ENCODE measurements at places on chromosomes 11 and 22.

- DNase-seq: no peak
Observed at GRCh38 chr11:93741882-93742226, 382 bp downstream of the C11orf54 start.

DNA sequence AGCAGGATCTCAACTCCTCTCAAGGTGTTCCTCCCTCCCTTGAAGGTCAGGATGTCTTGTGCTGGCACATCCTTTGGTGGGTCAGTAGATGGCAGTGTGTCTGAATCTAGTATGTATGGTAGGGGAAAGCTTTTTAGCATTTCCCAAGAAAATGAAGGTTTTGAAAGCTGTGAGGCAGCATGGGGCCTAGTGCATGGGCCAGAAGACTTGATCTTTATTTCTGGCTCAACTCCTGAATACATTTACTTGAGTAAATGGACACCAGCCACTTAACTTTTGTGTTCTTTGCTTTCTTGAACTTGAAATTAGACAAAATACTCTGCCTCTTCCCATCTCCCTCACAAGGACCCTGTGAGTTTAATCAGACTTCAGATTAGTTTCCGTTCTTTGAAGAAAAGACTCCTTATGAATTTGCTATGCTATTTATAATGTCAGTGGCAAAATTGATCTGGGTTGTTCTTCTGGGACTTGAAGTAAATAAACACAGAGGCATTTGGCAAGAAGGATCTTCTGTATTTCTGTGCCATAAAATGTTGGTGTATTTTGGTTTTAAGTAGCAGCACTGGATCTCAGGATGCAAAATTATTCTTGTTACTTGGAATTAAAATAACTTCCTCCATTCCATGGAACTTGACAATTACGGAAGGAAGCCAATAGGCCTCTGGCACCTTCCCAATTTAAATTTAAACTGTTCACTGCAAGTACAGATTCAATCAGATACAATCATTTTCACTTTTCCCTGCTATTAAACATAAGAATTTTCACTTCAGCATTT lies 288.8 kb downstream of the CASP12 start:
- peak; percentile 56 for DNase-seq

DNA sequence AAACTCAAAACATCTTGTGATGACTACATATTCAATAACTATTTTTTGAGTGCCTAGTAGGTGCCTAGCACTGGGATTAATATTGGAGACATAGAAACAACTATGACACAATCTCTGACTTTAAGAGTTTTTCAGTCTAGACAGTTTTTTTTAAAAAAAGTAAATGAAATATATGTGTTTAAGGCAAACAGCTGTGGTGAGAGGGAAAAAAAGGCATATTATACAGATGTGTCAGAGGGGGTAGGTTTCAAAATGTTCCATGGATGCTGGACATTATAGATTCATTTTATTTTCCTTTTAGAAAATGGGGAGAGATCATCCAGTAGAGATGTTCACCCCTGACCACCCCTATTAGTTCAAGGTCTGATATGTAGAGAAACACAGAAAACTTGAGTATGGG lies 90.8 kb downstream of the LUZP2 start:
- peak; percentile 41 for DNase-seq

DNA sequence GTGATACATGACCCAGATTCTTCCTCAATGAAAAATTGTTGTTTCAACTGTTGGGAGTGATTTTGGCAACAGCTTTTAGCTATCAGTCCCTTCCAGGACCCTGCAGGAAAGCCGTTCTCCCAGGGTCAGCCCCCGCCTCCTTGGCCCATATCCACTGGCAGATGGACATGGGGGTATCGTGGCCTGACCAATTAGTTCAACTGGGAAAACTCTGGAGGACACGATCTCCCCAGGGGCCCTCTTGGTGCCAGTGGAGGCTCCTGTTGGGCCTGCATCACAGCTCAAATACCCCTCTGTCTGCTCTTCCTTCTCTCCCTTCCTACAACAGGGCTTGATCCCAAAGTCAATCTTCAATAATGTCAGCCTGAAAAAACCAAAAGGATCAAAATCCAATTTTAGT lies 272.5 kb upstream of the B3GAT1 start:
- DNase-seq: no peak

GRCh38 chr22:26457661-26458272 lies 25.8 kb downstream of the HPS4 start:
- no peak for DNase-seq

GRCh38 chr11:68337399-68337835 lies 25.0 kb downstream of the LRP5 start:
- no peak for DNase-seq

GRCh38 chr11:79159657-79160450 lies 281.0 kb downstream of the TENM4 start:
- no peak for DNase-seq

DNA sequence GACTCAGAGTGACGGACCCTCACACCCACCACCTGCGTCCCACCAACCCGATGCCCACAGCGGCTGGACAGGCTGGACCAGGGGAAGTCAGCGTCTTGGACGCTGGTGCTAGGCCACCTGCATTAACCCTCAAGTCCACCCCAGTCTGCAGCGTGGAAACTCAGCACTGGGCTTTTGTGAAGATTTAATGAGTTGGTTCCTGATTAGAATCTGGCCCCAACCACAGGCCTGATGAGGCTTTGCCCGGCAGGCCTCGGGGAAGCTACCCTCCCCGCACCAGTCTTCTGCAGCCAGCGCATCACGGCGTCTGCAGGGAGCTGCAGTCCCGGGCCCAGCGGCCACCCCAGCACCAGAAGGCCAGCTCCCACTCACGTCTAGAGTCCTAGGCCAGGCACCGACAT lies 101.0 kb downstream of the BRD1 start:
- DNase-seq: no peak

DNA sequence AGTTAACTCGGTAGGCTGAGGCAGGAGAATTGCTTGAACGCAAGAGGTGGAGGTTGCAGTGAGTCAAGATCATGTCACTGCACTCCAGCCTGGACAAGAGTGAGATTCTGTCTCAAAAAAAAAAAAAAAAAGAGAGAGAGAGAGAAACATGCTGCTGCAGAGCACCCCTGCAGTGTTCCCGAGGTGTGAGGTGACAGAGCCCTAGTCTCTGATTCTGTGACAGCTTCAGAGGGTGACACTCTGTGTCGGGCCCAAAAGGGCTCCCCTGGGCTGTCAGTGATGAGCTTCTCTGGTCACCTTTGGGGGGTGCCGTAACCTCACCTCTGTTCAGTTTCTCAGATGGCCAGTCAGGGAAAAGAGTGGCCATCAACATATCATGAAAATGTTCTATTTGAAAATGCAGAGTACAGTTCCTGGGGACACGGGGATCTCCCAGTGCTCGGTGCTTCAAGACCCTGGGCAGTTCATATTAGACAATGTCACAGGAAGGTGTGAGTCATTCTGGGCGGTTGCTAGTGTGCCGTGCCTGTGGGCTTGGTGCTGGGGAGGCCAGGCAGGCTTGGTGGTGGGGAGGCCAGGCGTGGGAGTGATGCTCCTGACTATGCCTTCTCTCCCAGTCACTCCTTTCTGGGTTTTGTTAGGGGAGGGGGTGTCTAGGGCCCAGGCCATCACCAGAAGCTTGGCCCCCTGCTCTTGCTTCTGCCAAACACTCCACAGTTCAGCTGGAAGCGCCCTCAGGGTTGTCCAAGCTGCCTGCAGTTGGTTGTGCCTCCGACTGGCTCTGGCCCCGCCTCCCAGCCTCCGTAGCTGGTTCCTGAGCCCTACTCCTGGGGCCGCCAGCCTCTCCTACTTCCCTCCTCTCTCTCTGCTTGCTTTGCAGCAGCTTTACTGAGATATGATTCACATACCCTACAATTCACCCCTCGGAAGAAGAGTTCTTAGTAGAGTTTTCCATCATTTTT lies 52.5 kb upstream of the CLDN5 start:
- DNase-seq: peak; percentile 33

DNA sequence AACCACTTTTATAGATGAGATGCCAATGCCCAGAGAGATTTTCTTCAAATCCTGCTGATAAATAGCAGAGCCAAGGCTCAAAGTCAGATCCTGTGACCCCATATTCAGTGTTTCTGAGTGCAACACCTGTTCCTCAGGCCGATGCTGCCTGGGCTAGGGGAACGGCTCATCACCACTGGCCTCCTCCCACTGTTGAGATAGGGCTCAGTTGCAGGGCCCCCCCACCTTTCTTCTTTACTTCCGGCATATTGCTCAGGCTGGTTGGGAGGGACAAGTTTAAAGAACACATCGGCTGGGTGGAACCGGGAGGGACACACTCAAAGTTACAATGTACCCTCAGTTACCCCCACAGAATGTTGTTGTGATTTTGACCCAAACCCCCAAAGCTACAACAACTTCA lies 88.3 kb upstream of the CRTAM start:
- DNase-seq: no peak

DNA sequence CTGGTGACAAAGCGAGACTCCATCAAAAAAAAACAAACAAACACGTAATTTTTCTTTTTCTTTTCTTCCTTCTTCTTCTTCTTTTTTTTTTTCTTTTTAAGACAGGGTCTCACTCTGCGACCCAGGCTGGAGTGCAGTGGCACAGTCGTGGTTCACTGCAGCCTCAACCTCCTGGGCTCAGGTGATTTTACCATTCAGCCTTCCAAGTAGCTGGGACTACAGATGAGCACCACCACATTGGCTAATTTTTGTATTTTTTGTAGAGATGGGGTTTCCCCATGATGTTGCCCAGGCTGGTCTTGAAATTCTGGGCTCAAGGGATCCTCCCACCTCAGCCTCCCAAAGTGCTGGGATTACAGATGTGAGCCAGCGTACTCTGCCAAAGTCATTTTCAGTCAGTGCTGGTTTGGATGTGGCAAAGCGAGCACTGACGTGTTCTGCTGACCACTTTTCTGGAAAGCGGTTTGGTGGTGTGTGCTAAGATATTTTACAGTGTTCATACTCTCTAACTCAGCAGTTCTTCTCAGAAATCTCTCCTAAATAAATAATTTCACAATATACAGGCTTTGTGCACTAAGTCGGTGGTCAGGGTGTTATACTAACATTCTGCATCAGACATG lies 10.7 kb downstream of the FAM118A start:
- DNase-seq: no peak

- DNase-seq: no peak
Observed at GRCh38 chr11:20388096-20389055, 860 bp downstream of the PRMT3 start.

DNA sequence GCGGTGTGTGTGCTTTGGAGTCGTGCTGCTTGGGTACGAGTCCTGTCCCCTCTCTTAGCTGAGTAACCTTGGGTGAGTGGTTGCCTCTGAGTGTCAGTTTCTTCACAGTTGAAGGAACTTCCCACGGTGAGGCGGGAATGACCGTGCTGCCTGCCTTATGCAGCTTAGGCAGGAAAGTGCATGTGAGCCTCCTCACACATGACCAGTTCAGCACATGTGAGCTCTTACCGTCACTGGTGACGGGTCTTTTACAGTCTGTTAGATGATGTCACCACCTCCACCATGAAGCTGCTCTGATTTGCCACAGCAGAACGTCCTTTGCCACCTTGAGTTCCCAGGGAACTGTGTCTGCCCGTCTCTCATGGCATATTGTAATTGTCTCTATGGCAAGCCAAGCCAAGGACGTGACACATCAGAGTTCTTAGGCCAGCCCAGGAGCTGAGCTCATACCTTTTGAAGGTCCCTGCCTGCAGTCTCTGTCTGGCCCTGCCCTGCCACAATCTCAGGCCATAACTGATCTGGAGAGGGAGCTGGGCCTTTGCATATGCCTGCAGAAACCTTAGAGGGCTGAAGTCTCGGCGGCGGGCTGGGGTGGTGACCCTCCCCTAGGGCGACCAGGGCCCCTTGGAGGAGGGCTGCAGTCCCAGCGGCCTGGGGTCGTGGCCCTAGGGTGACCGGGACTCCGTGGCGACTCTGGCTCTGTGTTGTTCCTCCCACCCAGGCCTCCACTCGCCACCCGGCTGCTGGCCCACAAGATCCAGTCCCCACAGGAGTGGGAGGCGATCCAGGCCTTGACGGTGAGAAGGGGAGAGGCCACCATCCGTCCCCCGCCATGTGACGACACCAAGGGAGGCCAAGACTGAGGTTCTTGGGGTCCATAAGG lies 7.8 kb downstream of the GGA1 start:
- no peak for DNase-seq

DNA sequence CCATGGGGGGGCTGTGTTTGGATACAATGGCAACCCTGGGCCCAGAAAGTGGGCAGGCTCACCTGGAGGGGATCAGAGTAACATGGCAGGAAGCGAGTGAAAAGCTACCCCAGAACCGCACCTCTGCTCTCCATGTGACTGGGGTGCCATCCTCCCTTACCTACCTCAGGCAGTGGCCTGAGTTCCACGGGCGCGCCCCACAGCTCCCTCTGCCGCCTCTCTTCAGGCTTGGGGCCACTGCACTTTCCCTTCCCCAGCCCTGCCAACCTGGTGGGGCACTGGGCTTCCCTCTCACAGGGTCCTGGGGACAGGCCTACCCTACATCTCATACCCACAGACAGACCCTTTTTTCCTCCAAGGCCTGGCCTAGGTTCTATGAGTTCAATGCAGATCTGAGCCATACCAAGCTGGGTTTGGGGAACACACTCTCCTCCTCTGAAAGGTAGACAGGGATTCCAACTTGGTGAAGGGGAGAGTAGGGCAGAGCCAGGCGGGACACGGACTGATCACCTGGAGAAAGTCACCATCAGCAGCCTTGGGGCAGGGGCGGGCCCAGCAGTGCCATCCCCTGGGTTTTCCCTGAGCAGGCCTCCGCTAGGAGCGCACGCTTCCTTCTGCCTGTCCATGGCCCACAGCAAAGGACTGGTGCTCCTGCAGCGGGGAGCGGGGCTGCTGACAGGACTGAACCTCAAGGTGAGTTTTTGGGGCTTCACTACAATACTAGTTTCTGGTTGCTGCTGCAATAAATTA lies 7.1 kb downstream of the GALR3 start:
- DNase-seq: no peak

- DNase-seq: no peak
Observed at GRCh38 chr11:8328231-8328794, 64.6 kb upstream of the LMO1 start.

DNA sequence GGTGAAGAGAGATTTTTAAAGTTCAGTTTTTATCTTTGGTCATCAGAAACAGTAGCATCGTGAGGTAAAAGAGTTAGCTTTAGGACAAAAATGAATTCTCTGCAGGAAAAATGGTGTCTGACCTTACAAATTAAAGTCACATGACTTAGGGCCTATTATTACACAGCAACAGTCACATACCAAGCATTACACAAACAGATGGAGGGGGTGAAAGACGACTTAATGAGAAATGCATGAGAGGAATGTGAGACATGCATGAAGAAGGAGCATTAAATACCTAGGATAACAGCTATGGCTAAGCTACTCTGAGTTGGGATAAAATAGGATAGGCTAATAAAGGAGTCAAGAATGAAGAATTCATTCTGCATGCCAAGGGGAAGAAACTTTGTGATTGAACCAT lies 77.5 kb downstream of the BLID start:
- peak; percentile 98 for DNase-seq
